ENCODE measurements at places on chromosomes 5 and 9. TPM values are rescaled to one million over a fixed set of nuclear protein-coding genes. Genes with fewer than 3 reads are reported as not detected.
A peak's percentile ranks its signal among the peaks of the same experiment; 100 is the strongest.

- no peak overlapping the region for H3K4me3 ChIP-seq
- no peak overlapping the region for H3K27ac ChIP-seq
- DNase-seq, result no peak
- no peaks in the 10 kb centered on the region for H3K36me3 ChIP-seq
- H3K27me3 ChIP-seq, result no peaks in the 10 kb centered on the region
- H3K4me1 ChIP-seq, result peaks cover 13% of the 10 kb centered on the region
These were observed 54.0 kb upstream of the LARP1 start for GRCh38 chr5:154701181-154701580.

The CCL28 gene
- total RNA-seq, result 0.25 TPM

GRCh38 chr9:88783711-88784083, 207.6 kb upstream of the S1PR3 start:
- H3K36me3 ChIP-seq, result no peaks in the 10 kb centered on the region
- H3K4me3 ChIP-seq, result no peak overlapping the region
- no peak overlapping the region for H3K27ac ChIP-seq
- no peak for DNase-seq
- no peaks in the 10 kb centered on the region for H3K27me3 ChIP-seq
- H3K4me1 ChIP-seq, result peaks cover 20% of the 10 kb centered on the region

DNA sequence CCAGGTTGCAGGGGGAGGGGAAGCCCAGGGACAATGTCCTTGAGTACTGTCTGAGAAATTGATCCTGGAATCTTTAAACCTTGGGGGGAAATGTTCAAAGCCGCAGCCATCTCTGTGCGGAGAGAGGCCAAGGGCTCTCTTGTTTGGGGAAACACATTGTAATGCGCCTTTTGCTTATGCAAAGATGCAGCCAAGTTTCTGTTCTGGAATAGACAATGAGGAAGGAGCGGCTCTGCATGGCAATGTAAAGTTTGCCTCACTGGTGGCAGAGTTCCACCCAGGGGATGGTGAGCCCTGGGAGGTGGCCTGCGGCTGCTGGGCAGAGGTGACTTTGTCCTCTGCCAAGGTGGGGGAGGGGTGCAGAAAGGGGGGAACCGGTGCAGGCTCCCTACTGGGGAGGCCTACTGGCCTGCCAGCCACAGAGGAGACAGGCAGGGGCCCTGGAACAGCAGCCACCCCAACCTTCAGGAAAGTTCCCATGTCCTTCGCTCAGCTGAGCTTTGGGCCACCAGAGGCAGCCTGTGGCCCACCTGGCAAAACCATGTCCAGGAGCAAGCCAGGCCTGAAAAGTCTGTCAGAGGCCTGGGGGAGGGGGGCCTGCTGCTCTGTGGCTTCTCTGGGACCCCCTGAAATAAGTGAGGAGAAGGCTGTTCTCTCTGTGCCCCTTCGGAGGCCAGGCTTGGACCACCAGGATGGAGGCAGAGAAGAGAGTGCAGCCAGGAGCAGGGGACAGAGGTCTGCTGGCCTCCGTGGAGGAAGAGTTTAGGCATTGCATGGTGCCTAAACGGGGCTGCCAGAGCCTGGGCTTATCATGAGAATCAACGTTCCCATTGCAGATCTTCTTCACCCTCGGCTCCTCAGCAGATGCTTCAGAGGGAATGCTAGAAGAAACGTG, 127.8 kb downstream of the ZNF354C start:
- no peak overlapping the region for H3K27ac ChIP-seq
- no peaks in the 10 kb centered on the region for H3K27me3 ChIP-seq
- no peaks in the 10 kb centered on the region for H3K4me1 ChIP-seq

DNA sequence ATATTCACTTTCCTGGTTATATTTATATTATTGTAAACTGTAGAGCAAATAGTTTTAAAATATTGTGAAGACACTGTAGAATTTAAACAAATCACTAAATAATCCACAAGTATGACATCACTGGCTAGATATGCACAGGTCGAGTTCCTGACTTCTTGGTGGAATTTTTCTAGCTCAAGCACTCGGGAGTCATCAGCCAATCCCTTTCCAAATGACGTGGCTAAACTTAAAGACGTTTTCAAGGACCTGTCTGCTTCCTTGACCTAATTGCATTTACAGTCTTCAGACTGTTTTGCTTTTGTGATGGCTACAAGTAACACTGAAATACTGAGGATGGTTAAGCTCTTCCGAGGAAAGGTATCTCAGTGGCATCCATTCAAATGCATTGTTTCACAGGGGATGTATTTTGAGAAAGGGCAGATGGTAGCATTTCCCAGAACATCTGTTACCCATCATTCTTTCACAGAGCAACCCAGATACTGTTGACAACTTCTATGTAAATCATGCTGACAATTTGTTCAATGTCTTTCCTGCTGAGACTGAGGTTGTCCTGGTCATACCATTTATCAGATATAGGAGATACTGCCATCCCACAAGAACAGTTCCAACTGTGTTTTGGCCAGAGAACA, 262.8 kb downstream of the CDH10 start:
- no peak overlapping the region for H3K27ac ChIP-seq
- no peaks in the 10 kb centered on the region for H3K36me3 ChIP-seq
- no peaks in the 10 kb centered on the region for H3K4me1 ChIP-seq
- no peaks in the 10 kb centered on the region for H3K27me3 ChIP-seq
- no peak overlapping the region for H3K4me3 ChIP-seq

- H3K4me3 ChIP-seq, result no peak overlapping the region
- no peaks in the 10 kb centered on the region for H3K36me3 ChIP-seq
- no peak overlapping the region for H3K27ac ChIP-seq
- no peaks in the 10 kb centered on the region for H3K27me3 ChIP-seq
These were observed 36.1 kb upstream of the NXNL2 start for GRCh38 chr9:88498880-88499279.

- no peaks in the 10 kb centered on the region for H3K27me3 ChIP-seq
- H3K4me1 ChIP-seq, result no peaks in the 10 kb centered on the region
- H3K36me3 ChIP-seq, result no peaks in the 10 kb centered on the region
- H3K4me3 ChIP-seq, result no peak overlapping the region
- H3K27ac ChIP-seq, result no peak overlapping the region
These were observed 101.7 kb downstream of the BNC2 start for GRCh38 chr9:16768816-16769215.

The NPR3 gene
- total RNA-seq, result 97.0 TPM

DNA sequence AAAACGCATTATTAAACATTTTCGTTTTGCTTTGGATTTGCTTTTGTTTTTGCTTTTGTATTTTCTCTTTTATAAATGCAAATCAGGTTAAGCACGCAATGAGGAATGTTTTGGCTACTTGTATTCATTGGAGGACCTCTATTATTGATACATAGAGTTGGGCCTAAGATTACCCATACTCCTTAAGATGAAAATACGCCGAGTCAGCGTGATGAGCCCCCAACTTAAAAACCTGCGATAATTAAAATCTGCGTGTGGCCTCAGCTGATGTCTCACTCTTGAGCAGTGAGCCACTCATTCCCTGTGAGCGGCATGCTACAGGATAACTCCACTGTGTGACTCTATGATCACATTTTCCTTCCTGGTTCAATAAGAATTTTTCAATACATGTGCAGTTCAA, 518.3 kb downstream of the IRX1 start:
- H3K4me3 ChIP-seq, result no peak overlapping the region
- H3K36me3 ChIP-seq, result no peaks in the 10 kb centered on the region
- no peak overlapping the region for H3K27ac ChIP-seq

- H3K4me1 ChIP-seq, result 0 out of 2 replicates have a peak, but pooled peaks cover 2% of the 10 kb centered on the region
- H3K4me3 ChIP-seq, result no peak overlapping the region
- no peaks in the 10 kb centered on the region for H3K36me3 ChIP-seq
- DNase-seq, result no peak
These were observed 11.3 kb downstream of the CKMT2 start for GRCh38 chr5:81244451-81244850.

- no peak overlapping the region for H3K4me3 ChIP-seq
- no peaks in the 10 kb centered on the region for H3K27me3 ChIP-seq
- H3K27ac ChIP-seq, result no peak overlapping the region
These were observed 167.6 kb upstream of the FSTL4 start for GRCh38 chr5:133779828-133780475.

DNA sequence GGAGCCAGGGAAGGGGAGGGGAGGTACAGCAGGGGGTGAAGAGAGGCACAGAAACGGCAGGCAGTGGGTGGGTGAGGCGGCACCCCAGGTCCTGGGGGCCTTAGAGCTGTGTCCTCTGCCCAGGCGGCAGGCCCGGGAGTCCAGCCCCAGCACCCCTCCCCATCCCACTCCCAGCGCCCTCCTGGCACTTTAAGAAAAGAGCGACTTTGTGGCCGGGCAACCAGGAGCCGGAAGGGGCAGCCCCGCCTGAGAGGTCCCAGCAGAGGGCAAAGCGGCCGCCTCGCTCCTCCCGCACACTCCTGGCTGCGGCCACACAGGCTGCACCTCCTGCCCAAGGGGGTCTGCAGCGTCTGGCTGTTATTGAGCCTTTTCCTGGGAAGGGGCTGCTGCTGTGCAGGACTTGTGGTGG, 42.6 kb downstream of the NACC2 start:
- H3K36me3 ChIP-seq, result no peaks in the 10 kb centered on the region
- no peaks in the 10 kb centered on the region for H3K27me3 ChIP-seq
- H3K27ac ChIP-seq, result peak overlapping the region; percentile 67
- DNase-seq, result peak; percentile 43
- peaks cover 23% of the 10 kb centered on the region for H3K4me1 ChIP-seq

DNA sequence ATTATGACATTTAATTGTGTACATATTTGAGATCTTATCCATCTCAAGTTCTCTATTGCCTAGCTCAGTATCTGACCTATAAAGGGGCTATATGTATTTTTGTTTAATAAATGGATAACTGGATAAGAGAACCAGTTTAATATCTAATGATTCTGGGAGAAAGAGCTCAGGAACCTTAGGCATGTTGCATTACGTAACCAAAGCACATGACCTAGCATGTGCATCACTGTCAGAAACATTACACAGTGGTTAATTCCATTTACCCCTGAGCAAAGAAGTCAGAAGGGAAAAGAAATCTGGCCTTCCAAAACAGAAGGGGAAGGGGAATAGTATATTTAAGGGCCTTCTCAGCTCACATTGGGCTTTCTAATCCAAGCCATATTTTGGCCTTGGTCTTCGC, 12.3 kb downstream of the PAPPA start:
- H3K27ac ChIP-seq, result 0 out of 2 replicates have a peak overlapping the region, but pooled peaks have one; percentile 13
- no peak overlapping the region for H3K4me3 ChIP-seq
- no peaks in the 10 kb centered on the region for H3K27me3 ChIP-seq
- peaks cover 7% of the 10 kb centered on the region for H3K36me3 ChIP-seq

DNA sequence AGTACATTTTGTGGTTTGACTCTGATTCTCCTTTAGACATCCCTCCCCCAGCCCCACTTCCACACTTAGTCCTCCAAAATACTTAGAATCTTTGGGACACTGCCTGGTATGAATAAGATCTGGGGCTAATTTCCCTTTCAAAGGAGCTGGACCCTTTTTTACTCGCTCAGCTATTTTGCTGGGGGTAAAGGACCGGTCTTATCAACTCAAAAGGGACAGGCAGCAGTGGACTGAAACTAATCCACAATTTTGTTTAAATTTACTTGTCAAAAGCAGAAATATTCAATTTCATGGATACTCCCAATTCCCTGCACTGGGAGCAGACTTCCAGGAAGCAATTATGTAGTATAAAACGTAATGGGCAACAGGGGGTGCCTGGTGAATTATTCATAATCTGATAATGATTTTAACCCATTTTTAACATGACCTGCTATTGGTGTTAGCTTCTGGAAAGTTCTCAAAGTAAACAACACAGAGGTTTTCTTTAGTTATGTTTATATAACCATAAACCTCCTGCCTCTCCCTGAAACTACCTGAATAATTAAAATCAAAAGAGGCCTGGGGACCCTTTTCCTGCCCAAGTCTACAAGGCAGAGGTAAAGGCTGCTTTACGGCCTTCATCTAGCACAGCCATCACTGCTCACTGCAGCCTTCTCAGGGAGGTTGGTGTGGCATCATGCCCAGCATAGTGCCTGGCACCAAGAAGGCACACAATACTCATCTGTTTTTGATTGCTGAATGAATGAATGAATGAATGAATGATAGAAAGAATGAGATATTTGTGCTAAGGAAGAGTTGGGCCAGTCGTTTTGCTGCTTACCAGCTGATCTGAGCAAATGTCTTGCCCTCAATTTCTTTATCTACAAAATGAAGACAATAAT, 44.2 kb upstream of the GNPDA1 start:
- no peak for DNase-seq
- no peak overlapping the region for H3K27ac ChIP-seq
- H3K4me3 ChIP-seq, result no peak overlapping the region

DNA sequence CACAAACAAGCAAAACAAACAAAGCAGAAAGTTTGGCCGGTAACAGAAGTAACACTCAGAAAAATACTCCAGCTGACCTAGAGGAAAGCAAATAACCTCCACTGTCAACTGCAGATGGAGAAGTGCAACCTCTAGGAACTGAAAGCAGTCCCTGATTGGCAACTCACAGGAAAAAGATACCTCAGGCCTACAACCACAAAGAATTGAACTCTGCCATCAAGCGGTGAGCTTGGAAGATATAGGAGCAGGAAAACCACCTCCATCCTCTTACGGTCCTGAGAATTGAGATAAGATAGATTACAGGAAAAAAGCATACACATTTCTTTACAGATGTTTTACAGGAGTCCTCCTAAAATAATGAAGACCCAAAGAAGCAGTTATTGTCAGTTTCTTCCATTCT, 184.5 kb downstream of the PDZD2 start:
- DNase-seq, result no peak
- peaks cover 20% of the 10 kb centered on the region for H3K27me3 ChIP-seq
- no peaks in the 10 kb centered on the region for H3K36me3 ChIP-seq
- H3K4me3 ChIP-seq, result no peak overlapping the region

DNA sequence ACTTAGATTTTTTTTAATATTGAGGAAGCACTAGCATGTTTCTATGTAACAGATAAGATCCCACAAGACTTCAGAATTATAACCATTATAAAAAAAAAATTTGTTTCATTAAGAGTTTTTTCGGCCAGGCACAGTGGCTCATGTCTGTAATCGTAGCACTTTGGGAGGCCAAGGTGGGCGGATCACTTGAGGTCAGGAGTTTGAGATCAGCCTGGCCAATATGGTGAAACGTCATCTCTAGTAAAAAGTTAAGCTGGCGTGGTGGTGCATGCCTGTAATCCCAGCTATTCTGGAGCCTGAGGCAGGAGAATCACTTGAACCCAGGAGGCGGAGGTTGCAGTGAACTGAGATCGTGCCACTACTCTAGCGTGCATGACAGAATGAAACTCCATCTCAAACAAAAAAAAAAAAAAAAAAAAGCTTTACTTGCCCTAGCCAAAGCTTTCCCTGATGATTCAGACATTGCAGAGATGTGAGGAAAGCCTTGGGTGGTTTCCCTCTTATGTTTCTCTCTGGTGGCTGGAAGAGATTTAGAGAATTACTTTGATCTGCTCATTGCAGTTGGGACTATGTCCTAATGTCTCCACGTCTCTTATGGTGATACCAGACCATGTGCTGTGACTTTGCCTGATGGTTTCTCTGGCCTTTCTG, 65.4 kb downstream of the EGFLAM start:
- peaks cover 10% of the 10 kb centered on the region for H3K4me1 ChIP-seq
- DNase-seq, result peak; percentile 92
- H3K27me3 ChIP-seq, result peaks cover 9% of the 10 kb centered on the region
- no peaks in the 10 kb centered on the region for H3K36me3 ChIP-seq

The ANKRD34B gene
- not detected for total RNA-seq

The QSOX2 gene
- 11.7 TPM for total RNA-seq

The MTAP gene
- total RNA-seq, result 26.7 TPM

The IFNA13 gene
- total RNA-seq, result not detected

All from GM23248 (cell line).